ENCODE measurements at places on chromosomes 5 and 9.
A peak's percentile ranks its signal among the peaks of the same experiment; 100 is the strongest.

GRCh38 chr5:100273846-100274580, 261.2 kb upstream of the FAM174A start:
- no peak for DNase-seq

- no peak for DNase-seq
These were observed 166.1 kb upstream of the CCDC152 start for GRCh38 chr5:42590566-42590965.

DNA sequence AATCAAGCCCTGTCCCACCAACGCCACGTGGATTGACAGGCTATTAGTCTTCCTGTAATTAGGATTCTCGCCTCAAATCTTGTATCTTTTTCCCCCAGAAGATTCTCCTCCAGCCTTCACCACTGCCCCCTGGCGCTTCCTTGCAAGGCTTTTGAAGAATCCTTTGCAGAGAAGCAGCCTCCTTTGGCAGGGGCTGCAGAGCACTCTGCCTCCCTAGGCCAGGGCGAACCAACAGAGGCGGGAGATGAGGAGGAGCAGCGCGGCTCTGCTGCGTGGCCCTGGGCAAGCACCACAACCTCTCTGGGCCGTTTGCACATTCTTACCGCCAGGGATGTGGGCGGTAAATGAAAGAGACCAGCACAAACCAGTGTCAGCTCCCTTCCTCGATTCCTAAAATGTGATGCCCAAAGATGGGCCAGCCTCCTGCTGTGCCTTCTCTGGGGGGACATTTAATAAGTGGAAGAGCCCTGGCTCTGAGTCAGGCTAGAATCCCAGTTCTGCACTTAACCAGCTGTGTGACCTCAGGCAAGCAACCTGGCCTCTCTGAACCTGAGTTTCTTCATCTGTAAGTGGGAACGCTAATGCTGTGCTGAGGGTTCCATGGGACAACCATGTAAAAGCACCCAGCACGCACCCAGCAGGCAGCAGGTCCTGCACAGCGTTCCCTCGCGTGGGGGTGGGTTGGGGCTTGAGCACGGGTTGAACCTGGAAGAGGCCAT, 128.6 kb downstream of the KCNIP1 start:
- peak; percentile 76 for DNase-seq

- DNase-seq: peak; percentile 97
These were observed 36.4 kb downstream of the JADE2 start for GRCh38 chr5:134561871-134562296.

- no peak for DNase-seq
These were observed 13.6 kb downstream of the AHRR start for GRCh38 chr5:334903-335739.

GRCh38 chr5:2299388-2300220, 416.9 kb upstream of the IRX4 start:
- no peak for DNase-seq

- DNase-seq: no peak
These were observed 15.3 kb upstream of the RNF130 start for GRCh38 chr5:180086816-180087399.

GRCh38 chr9:91301161-91301560, 60.6 kb downstream of the AUH start:
- no peak for DNase-seq

DNA sequence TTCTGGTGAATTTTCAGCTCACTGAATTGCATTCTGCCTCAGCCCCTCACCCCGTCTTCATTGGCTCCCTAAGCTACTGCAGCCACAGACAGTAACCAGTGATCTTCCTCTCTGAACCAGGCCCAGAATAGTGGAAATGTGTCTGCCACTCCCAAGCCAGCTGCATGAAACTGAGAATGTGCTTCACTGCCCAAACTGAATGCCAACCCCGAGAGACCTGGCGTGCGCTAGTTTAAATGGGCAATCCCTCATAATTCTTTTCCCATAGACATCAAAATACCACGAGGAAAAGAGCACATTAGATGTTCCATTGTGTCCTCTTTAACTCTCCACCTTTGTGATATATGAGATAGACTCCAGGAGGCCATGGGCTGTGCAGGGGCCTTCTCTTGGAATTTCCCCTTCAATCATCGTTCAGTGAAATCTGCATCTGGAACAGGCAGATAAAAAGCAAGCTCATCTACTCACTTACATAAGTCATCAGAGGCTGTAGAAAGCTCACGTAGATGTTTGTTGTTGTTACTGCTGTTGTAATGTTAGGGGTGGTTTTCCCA, 320.2 kb downstream of the NFIB start:
- peak; percentile 48 for DNase-seq

DNA sequence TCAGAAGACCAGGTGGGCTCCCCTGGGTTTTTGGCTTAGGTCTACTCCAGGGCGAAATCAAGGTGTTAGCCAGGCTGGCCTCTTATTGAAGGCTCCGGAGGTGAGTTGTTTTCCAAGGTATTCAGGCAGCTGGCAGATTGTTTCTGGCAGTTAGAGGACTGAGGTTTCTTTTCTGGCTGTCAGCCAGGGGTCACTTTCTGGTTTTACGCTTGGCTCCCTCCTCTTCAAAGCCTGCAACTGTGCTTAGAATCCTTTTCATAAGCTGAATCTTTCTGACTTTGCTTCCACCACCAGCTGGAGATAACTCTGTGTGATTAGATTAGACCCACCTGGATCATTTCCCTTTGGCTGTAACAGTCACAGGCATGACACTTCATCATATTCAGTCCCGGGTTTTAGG, 24.6 kb downstream of the RFK start:
- DNase-seq: no peak

DNA sequence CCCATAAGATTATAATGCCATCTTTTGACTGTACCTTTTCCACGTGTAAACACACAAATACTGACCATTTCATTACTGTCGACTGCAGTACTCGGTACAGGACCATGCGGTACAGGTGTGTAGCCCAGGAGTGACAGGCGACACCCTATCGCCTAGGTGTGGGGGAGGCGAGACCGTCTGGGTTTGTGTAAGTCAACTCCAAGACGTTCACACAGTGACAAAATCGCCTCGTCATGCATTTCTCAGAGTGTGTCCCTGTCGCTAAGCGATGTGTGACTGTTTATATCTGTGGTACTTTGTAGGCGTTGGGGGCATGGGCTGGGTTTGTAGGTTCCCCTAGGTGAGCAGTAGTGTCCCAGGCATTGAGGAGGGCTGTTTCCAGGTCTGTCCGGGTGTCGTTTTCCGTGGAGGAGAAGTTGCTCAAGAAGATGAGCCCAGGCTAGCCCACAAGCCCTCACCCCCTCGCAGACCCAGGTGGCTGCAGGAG, 20.3 kb downstream of the NEK6 start:
- DNase-seq: no peak

DNA sequence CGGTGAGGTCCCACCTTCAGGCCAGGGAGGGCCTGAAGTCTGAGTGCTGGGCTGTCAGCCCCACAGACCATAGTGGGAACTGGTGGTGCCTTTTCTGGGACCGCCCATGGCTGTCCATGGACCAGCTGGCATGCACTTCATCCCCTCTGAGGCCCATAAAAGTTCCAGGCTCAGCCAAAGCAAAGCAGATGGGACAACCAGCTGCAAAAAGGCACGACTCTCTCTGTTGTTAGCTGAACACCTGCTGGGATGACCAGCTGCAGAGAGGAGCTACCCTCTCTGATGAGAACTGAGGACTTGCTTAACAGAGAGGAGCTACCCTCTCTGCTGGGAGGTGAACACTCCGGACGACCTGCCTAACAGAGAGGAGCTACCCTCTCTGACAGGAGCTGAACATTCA, 844.3 kb upstream of the DMAC1 start:
- no peak for DNase-seq

- DNase-seq: no peak
These were observed 360.4 kb upstream of the ACTBL2 start for GRCh38 chr5:57843059-57843367.

GRCh38 chr5:52743970-52744369, 43.7 kb upstream of the ITGA1 start:
- DNase-seq: no peak

GRCh38 chr5:72290356-72291133, 29.5 kb downstream of the MRPS27 start:
- peak; percentile 46 for DNase-seq

DNA sequence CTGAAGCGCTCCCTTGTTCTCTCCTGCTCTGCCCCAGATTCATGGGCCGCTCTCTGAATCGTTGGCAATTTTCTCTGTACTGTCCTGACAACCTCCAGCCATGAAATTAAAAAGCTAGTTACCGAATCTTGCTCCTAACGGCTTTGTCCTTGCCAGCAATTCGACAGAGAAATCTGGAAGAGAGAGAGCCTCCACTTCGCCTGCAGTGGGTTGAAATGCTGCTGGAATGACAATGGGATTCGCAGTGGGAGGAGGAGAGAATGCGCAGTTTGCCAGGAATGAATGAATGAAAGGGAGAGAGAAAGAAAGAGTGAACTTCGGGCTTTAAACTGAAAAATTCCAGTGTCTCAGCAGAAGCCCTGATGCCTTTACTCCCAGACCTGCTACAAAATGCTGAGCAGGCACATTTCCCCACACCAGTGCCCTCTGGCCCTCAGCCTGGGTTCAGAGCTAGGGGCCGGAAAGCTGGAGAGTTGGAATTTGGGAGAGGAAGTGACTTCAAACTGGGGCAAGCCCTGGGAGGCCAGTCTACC, 11.5 kb upstream of the BOD1 start:
- no peak for DNase-seq

GRCh38 chr5:150490296-150490669, 17.6 kb upstream of the NDST1 start:
- DNase-seq: peak; percentile 53

GRCh38 chr5:163757344-163757743, 251.9 kb downstream of the MAT2B start:
- no peak for DNase-seq

DNA sequence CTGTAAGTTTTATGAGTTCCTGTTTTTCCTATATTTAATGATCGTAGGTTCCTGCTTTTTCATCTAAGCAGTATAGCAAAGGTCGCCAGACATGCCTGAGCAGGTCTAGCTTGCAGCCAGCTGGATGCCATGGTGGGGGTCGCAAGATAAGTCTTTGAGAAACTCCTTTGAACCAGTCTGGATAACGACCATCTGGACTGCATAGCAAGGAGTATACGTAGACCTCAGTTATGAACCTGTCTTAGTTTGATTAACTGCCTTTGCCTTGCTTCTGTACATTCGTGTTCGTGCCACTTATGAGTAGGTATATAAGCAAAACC, 8.4 kb upstream of the SPATA31E1 start:
- no peak for DNase-seq

- DNase-seq: peak; percentile 70
These were observed 792.2 kb upstream of the CDH9 start for GRCh38 chr5:27830546-27830945.

DNA sequence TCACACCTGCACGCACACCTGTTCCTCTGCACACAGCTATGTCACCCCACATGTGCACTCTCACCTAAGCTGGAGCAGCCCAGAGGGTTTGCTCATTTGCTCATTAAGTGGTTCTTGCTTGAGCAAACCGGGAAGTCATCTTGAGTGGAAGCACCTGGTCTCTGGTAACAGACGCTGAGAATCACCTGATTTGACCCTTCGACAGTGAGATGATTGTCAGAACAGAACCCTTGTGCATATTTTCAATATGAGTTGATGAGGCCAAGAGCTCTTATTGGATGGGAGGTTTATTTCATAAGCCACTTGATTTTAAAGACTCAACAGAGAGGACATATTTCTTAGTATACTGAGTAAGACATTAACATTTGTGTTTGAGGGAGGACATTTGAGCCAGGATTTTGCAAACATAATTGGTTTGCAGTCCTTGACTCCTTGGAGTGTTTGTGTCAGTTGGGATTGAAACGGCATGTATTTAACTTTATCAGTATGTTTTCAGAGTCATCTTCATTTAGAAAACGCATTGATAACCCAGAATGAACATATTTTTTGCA, 22.1 kb upstream of the LPCAT1 start:
- peak; percentile 83 for DNase-seq

GRCh38 chr9:96202971-96203780, 98.8 kb downstream of the HSD17B3 start:
- DNase-seq: no peak

GRCh38 chr5:1527533-1528205, 3.9 kb upstream of the LPCAT1 start:
- no peak for DNase-seq

DNA sequence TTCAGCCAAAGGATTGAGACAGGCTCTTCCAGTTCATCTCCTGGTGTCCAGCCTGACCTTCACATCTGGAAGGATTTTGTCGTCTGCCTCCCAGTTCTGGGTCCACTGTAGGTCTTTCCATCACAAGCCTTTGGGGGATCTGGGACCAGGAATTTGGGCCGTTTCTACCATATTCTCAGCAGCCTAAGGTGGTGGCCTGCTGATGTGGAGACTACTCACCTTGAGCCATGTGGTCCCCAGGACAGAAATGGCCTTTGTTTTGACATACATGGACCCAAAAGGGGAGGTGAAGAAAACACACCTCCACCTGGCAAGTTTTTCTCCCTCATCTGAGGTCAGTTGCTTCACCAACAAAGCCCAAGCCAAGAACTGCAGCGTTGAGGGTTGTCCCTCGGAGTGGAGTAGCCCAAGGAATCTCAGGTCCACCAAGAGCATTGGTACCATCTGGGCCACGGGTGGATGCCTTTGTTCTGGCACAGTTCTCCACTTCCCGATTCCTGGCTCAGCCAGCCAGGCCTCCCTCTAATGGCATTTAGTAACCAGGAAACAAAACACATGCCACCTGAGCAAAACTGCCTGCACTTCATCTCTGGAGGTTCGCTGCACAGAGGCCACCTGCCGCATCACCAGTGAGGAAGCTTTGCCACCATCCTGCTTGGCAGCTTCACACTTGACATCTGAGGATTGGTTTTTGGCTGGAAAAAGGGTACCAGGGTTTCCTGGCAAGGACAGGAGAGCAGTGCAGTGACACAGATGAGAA, 24.7 kb downstream of the AMBP start:
- DNase-seq: peak; percentile 73

DNA sequence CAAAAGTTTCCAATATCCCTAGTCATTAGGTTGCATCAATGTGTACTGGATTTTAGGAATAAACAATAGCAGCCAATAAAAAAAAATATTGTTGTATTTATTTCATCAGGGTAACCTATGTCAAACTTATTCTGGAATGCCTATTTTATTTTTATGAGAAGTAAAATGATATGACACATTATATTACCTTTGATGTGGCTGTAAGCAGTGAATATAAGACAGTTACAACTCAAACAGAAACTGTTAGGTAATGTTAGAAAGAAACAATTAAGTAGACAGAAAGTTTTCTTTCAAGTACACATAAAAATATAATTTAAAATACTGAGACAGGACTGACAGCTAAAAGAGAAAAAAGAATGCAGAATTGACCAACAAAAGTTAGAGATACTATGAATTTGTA, 65.5 kb downstream of the GNG10 start:
- no peak for DNase-seq

- no peak for DNase-seq
These were observed 86.6 kb downstream of the ZNF608 start for GRCh38 chr5:124659798-124660197.
